Activated CD8-positive, alpha-beta memory T cell treated with anti-CD3 and anti-CD28 coated beads for 48 hours (primary cell): ENCODE measurements at places on chromosomes 1 and 21.

GRCh38 chr21:26795866-26796329 is 49.3 kb downstream of the ADAMTS1 start:
- no peak for DNase-seq

DNA sequence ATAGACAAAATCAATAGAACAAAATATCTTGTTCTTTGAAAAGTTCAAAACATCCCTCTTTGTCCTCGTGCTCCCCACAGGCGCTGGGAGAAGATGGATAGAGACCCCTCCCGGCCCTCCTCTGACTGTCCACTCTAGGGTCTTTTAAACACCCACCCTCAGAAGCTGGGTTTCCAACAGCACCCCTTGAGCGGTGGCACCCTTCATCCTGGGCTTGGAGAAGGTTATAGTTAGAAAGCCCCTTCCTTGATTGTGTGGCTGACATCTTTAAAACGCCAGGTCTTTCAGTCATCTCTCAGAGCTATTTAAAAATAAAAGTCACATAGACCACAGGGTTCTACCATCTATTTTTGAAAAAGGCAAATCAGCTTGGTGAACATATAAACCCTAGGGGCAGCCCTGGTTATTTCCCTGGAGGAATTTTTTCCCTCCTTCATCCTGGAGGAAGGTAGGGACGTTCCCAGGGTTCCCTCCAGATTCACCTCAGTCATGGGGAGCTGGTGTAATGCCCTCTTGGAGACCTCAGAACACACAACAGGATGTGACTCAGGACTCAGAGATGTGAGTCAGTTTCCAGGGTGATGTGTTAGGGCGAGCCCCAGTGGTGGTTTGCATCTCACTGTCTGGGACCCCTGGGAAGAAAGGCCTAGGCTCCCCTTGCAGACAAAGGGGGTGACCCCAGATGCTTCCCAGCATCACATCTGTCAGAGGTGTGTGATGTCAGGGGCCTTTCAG is 138.5 kb downstream of the CLIC6 start:
- DNase-seq = peak; percentile 5

GRCh38 chr1:177137814-177138213 is 26.7 kb downstream of the ASTN1 start:
- no peak for DNase-seq

GRCh38 chr1:42945164-42945563 is 13.5 kb downstream of the SLC2A1 start:
- no peak for DNase-seq

- no peak for DNase-seq
These were observed 27.1 kb upstream of the KCNQ4 start for GRCh38 chr1:40756523-40756922.

- DNase-seq = no peak
These were observed 2.8 kb upstream of the NGF start for GRCh38 chr1:115340879-115341278.

GRCh38 chr1:78358165-78358564 is 132.6 kb upstream of the PTGFR start:
- no peak for DNase-seq

- no peak for DNase-seq
These were observed 156.2 kb downstream of the DENND1B start for GRCh38 chr1:197619008-197619640.

GRCh38 chr1:61638296-61638695 is 86.6 kb downstream of the TM2D1 start:
- DNase-seq = no peak

GRCh38 chr1:45686288-45687013 is at the start of gene GPBP1L1:
GPBP1L1 (minus strand) TSS chr1:45686533; CDS start chr1:45659087, 27,446 bp downstream.
- DNase-seq = peak; percentile 93

GRCh38 chr21:31337086-31337485 is 7.0 kb downstream of the TIAM1 start:
- DNase-seq = no peak

- no peak for DNase-seq
These were observed 10.0 kb upstream of the ARHGAP29 start for GRCh38 chr1:94247138-94248094.

DNA sequence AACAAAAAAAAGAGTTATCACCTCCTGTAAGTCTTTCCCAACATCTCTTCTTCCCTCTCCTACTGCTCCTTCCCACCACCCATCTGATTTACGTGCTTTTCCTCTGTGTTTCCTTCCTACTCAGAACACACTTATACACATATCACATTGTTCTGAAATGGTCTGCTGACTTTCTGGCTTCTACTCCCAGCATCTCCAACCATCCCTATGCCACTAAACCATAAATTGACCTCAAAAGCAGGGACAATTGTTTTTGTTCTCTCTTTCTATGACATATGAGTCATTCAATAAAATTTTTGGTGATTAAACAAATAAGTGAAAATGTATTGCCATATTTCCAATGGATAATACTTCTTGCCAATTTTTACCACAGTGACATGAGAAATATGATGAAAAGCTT is 8.2 kb downstream of the GOLPH3L start:
- DNase-seq = no peak

DNA sequence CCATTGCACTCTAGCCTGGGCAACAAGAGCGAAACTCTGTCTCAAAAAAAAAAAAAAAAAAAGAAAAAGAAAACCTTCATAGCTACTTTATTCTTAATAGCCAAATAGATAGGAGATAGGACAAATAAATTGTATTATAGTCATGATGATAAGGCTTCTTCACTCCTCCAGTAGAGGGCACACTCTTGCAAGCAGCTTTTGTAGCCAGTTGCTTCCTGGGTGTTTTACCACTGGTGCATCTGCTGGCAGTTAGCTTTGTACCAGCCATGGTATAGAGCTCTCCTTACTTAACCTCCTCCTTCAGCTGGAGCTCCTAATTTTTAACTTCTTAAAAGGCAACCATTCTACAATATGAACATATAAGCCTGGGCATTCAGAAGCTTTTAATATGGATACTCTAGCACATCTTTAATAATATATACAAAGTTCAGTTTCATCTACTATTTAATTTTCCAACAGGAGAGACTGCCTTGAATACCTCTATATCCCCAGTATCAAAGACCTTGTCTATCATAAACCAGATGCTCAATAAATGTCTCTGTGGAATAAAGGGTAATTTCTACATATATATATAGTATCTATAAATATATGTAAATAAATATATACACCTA is 35.8 kb downstream of the EVI5 start:
- no peak for DNase-seq

GRCh38 chr21:43829575-43830119 is 35.4 kb upstream of the AGPAT3 start:
- no peak for DNase-seq

- no peak for DNase-seq
These were observed 273.2 kb downstream of the NPHP4 start for GRCh38 chr1:5718831-5719632.

DNA sequence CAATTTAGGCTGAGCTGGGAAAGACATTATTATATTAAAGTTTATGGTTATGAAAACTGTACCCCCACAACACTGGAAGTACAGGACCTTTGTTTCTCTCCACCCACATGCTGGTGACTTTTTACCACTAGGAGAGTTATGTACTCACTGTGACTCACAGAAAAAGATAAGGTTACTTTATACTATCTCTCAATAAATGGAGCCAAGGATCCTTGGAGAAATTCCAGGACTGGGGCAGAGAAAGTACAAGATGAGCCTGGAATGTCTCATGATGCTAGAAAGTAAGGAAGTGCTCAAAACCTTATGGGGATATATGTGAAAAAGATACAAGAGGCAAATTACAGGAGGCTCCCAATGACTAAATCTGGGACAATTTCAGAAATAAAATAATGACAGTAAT is 63.9 kb upstream of the C1orf105 start:
- no peak for DNase-seq

GRCh38 chr21:15260604-15261003 is 195.8 kb upstream of the NRIP1 start:
- DNase-seq = no peak
